ENCODE measurements at places on chromosomes 12 and 14. TPM values are rescaled to one million over a fixed set of nuclear protein-coding genes. Genes with fewer than 3 reads are reported as not detected.

The PTPRB gene
- 1.1 TPM for total RNA-seq

The PLEKHH1 gene
- total RNA-seq = 33.3 TPM

The DAO gene
- total RNA-seq = not detected

The PAX9 gene
- not detected for total RNA-seq

The PTPRO gene
- total RNA-seq = 2.0 TPM

The PIK3C2G gene
- not detected for total RNA-seq

The SOX5 gene
- 2.6 TPM for total RNA-seq

The CNTN1 gene
- total RNA-seq = 21.0 TPM

The AICDA gene
- total RNA-seq = not detected

The TSPAN19 gene
- total RNA-seq = not detected

Data from H1 (cell line).